ENCODE measurements at places on chromosomes 16 and 17.

DNA sequence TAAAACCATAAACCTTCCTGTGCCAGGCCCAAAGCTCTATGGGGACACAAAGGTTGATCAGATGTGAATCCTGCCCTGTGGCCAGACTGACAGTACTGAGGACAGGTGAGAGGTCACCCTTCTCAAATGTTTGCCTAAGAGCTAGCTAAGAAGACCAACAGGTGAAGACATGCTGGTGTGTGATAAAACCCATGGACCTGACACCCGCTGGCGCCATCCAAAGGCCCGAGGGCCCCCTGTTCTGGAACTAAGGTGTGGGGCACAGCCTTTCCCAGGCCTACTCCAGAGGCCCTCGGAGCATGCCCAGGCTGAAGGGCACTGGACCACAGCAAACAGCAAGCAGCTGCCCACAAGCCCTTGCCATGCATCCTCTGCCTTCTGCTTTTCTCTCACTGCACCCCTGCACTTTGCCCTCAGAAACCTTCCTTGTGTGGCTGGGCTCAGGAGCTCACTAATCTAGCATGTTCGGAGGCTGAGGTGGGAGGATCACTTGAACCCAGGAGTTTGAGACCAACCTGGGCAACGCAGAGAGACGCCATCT lies 5.2 kb upstream of the CDK3 start:
- no peak for DNase-seq

DNA sequence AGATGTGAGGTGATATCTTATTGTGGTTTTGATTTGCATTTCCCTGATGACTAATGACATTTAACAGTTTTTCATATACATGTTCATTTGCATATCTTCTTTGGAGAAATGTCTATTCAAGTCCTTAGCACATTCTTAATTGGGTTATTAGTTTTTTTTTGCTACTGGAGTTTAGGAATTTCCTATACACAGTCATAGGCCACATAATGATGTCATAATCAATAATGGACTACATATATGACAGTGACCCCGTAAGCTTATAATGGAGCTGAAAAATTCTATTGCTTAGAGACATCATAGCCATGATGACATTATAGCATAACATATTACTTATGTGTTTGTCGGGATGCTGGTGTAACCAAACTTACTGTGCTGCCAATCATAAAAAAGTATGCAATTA lies 83.7 kb downstream of the ABCA8 start:
- DNase-seq, result no peak

DNA sequence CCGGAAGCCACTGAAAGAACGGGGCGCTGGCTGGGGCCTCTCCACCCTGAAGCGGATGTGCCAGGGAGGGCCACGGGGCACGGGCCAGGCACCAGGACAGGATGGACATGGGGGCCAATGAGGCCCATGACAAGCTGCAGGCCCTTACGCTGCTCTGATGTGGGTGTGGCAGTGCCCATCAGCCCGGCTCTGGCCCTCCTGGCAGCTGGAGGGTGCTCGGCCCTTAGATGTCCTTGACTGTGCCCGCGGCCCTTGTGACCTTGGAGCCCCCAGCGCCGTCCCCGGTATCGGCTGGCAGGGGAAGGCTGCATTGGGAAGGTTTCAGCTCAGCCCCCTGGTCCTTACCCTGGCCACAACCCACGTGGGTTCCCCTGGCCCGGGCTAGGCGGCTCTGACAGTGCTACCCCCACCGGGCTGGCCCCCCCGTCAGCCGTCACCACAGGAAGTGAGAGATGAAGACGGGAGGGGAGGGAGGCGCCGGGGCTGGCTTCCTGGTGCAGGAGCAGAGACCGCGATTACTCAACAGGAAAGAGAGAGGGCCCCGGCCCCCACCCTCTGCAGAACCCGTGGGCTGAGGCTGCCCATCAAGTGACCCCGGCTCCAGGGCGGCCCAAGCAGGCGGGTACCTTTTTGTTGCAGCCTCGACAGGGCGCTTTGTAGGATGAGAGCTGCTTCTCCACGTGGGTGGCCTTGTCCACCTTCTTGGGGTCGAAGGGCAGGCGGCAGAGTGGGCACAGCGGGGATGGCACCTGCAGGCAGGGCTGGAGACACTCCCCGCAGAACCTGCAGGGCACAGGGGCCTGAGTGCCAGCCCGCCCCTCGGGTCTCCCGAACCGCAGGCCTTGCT lies 5.3 kb downstream of the RNF166 start:
- no peak for DNase-seq

GRCh38 chr17:48211787-48212186 lies 104.2 kb downstream of the SNX11 start:
- no peak for DNase-seq

DNA sequence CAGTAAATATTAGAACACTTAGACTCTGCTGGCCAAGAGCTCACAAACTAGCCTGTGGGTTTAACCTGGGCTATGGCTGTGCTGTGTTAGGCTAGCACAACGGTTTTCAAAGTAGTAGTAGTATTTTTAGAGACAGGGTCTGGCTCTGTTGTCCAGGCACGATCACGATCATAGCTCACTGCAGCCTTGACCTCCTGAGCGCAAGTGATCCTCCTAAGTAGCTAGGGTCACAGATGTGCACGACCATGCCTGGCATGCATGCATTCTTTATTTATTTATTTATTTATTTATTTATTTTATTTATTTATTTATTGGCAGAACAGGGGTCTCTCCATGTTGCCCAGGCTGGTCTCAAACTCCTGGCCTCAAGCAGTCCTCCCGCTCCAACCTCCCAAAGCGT lies 10.3 kb downstream of the MRPL27 start:
- DNase-seq, result no peak
